ENCODE measurements at places on chromosomes 4 and X.

DNA sequence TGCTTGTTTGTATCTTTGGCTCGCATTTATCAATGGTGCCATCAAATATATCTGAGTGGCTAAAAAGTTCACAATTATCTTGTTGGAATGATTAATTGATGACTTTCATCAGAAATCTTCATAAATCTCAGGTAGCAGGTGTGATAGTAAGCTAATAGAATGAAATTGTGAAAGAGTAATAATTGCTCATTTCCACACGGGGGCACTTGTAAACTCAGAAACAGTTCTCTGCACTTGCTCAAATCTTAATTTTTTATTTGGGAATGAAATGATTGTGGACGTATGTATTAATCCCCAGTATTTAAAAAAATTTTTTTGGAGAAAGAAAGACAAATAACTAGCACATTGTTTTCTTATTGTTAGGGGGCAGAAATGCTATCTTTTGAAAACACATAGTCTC lies 132.8 kb downstream of the DTHD1 start:
- DNase-seq, result no peak

DNA sequence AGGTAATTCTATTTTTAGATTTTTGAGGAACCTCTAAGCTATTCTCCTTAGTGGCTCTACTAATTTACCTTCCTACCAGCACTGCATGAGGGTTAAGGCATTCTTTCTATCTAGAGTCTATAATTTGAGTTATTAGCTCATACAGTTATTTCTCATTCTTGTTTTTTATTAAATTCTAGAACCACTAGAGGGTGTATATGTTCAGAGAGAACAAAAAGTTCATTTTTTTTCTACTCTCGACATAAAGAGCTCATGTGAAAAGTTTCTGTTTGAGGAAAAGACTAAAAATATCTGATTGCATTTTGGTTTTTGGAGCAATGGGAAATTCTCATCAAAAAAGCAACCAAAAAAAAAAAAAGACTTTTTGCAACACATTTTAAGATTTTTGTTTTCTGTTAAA lies 57.0 kb upstream of the LRAT start:
- no peak for DNase-seq

DNA sequence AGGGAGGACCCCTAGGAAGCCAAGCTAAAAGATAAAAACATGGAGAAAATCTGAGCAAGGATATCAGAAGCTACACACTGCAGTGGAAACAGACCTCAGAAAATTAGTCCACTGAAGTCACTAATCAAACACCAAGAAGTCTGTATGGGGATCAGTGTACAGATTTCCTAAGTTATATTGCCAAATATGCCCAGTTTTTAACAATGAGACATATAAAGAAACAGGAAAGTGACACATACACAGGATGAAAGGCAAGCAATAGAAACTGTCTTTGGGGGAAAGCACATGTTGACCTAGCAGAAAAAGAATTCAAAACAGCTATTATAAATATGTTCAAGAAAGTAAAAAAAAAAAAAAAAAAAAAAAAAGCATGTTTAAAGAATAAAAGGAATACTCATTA lies 153.7 kb downstream of the PPP4R3C start:
- no peak for DNase-seq

DNA sequence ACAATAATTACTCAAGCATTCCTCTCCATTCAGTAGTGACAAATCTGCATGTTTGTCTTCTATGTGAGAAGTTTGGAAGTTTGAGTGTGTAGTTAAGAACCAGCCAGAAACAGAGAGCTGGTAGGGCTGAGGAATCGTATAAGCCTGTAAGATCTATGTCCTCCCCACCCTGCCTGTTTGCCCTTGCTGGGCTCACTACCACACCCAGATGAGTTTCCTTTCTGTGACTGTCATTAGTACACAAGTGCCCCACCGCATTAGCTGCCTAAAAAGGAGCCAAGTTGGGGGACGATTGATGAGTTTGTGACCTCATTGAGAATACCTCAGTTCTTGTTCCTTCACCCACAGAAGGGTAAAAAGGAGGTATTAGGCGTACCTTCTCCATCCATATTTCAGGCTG lies 28.3 kb downstream of the DOCK11 start:
- no peak for DNase-seq

DNA sequence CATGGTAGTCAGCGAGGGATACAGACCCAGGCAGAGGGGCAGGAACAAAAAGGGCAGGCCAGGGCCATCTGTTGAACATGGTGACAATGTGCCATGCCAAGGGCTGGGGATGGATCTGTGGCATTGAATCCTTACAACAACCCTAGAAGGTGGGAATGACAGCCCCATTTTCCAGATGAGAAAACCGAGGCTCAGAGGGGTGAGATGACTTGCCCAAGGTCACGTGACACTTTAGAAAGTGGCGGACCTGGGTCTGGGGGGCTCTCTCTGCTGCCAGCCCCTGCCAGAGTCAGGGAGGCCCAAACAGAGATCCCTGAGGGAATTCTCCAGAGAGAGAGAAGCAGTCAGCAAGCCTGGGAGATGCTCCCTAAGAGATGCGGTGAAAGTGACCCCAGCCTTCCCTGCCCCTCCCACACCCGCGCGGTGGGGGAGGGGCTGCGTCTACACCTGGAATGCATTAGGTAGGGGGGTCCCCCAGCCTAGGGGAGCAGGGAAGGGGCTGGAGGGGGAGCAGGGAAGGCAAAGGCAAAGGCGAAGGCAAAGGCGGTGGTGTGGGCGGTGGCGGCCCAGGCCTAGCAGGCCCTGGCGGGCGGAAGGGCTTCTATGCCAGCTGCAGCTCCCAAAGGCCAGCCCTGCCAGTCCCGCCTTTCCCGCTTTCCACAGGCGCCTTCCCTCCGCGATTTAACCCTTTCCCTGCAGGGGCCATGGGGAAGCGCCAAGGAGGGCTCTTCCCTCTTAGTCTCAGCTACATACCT lies 13.0 kb downstream of the FGD1 start:
- DNase-seq, result no peak

DNA sequence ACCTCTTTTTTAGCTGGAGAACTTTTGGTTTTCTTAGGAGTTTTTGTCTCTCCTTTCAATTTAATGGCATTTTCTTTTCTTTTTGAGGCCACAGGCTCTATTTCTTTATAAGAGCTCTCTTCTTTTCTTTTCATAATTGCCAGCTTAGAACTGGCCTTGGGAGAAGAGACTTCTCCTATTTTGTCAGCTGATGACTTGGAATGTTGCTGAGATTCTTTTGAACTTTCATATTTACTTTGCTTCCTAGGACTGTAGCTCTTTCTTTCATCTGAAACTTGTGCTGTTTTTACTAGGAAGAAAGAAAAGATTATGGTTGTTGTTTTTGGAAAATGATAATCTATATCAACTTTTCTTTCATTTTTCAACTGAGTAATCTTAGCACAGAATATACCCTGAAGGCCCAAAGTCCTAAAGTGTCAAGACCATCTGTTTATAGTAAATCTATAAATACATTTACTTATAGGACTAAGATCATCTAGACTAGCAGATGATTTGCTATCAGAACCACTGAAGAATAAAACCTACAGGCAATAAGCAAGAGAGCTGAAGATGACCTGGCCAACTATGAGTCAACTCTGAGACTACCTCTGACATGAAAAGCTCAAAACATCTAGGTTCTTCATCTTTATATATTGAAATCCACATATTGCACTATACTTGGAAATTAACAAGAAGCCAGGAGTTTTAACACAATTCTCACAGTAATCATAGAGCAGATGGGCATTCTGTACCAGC lies 45.6 kb downstream of the RFC1 start:
- DNase-seq, result no peak

- no peak for DNase-seq
Observed at GRCh38 chr4:63049726-63050125, 1359.5 kb downstream of the TECRL start.

DNA sequence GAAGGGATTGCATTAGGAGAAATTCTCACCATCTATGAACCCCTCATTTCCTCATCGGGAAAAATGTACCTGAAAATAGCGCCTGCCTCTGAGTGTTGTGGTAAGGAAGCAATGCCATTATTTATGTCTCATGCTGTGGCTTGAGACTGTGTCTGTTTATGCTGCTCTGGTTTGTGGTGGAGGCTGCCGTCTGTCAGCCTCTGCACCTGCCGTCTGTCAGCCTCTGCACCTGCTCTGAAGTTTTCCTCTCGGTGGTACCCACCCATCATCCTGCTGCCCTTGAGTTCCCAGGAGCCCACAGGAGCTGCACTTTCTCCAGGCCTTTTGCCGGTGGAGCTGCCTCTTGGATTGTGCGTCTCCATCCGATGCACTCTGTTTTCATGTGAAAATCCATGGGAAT lies 68.5 kb upstream of the PPP2R3B start:
- no peak for DNase-seq

GRCh38 chr4:69591364-69591763 lies 48.1 kb downstream of the UGT2A2 start:
- no peak for DNase-seq

DNA sequence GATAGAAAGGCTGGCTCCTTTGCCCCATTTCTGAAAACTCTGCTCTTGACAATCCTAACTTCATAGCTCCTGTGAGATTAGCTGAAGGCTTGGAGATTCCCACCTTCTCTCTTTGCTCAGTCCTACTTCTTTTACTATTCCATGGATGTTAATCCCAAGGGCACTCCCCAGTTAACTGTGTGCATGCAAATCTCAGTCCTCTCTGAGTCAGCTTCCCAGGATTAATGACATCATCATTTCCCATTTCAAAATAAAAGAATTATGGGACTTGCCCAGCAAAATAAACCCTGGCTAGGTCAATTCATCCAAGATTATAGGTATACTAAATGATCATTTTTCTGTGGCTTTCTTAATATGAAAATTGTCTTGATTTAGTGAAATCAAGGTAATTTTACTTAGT lies 328.6 kb upstream of the NR3C2 start:
- DNase-seq, result no peak

DNA sequence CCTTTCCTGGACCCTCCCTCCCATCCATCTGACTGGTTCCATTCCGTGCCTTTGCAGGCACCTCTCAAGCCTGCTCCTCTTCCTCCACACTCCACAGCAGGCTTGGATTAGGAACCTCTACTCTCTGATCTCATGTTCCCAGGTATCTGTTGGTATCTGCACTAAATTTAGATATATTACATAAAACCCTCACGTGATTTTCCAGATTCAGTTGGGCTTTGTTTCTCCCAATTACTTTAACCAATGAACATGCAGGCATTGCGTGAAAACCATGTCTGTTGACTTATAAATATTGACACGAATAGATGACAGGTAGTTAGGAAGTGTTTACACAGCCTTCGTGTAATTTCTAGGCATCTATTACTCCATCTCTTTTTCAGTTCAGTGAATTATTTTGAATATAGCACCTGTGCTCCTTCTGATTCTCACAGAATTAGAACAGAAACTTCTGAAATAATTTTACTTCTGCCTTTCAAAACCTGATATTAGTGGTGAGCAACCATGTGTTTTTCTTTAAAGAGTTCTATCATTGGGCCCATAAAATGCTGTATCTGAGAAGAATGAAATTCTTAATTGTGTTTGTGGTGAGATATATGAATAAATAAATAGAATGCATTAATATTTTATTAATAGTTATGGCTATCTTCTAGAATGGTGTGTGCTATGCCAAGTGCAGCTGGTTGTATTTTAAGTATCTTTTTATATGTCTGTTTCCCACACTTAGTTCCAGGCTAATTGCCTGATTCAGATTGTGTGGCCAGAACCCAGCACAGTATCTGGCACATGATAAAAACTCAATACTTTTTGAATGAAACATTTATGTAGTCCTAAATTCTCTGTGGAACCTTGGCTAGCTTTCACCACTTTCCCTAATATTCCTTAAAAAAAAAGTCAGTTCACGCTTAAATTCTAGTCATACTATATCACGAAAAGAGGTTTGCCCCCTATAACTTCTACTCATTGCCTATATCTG lies 304.8 kb downstream of the QDPR start:
- no peak for DNase-seq

DNA sequence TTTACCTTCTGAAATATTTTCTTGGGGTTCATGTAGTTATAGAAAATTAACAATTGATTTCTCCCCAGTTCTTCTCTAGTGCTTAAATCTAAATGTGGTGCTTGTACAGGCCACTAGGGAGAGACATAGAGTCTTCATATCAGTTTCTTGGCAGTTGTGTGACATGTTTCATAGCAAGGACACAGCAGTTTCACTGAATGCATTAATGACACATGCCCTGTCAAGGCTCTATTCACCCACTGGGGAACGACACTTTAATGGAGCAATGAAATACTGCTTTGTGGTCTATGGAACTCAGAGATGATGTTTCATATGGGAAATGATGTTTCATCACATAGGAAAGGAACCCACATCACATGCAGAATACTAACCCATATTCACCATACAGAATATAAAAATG lies 2.8 kb downstream of the VEGFC start:
- peak; percentile 23 for DNase-seq

- no peak for DNase-seq
Observed at GRCh38 chr4:38205261-38205660, 245.1 kb downstream of the PTTG2 start.

GRCh38 chr4:139214039-139214534 lies 37.1 kb upstream of the ELF2 start:
- no peak for DNase-seq

DNA sequence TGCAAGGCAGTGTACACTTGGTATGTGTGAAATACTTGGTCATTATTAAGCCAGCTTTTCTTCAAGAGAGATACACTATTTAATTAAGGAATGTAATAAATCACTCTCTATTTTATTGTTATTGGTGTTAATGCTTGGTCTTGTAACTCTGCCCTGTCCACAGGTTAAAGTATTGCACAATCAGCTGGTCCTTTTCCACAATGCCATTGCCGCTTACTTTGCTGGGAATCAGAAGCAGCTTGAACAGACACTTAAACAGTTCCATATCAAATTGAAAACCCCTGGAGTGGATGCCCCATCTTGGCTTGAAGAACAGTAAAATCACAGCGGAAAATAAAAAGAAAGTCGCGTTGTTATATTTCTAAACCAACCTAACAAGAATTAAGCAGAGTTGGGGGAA lies 26.2 kb upstream of the FHDC1 start:
- DNase-seq, result no peak

GRCh38 chr4:39044956-39045826 lies 13.0 kb upstream of the TMEM156 start:
- no peak for DNase-seq

GRCh38 chr4:168437192-168437943 lies 42.9 kb downstream of the DDX60L start:
- no peak for DNase-seq

GRCh38 chr4:52372269-52372668 lies 286.8 kb downstream of the USP46 start:
- no peak for DNase-seq

DNA sequence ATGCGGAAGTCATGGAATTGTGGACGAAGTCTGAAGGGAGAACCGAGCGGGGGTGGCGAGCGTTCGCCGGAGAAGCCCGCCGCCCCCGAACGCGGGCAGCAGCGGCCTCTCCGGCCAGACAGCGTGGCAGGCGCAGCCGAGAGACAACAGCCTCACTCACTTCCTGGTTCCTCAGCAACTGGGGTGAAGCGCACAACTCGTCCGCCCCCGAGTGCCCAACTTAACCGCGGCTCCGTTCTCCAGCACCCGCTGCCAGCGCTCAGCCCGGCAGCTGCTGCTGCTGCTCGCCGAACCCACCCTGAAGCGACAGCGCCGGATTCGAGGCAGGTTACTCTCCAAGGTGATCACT lies 68.0 kb downstream of the NOCT start:
- no peak for DNase-seq
